ENCODE measurements at places on chromosomes 6 and 20.

DNA sequence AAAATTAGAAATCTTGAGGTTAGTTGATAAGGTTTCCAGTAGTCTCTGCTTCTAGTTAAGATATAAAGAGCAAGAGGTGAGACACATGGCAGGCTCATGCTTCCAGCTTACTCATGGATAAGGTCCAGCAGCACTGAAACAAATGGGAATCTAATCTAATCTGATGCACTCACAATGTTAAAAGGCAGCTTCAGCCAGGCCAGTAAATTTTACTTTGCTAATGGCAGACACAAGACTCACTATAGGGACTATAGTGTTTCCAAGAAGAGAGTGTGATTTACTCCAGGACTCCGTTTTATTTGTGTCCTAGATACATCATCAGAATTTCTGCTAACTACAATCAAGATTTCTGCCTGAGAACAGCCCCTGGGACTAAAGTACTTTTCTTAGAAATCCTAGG lies 324.8 kb downstream of the SMOC2 start:
- no peak for DNase-seq

DNA sequence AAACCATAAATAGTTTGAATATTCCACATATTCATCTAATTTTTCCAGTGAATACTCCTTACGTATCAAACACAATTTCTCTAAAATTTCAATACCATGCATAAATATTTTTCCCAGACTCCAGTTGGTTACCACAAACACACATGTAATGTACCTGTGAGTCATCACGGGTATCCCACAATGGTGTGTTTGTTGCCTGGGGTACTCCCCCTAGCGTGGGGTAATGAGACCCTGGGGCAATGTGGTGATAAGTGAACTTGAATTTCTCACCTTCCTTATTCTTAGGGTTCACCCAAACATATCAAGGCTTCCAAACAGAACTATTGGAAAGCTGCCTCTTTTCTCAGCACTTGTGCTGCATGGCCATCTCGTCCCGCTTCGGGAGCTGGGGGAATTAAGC lies 51.0 kb downstream of the STX7 start:
- DNase-seq: no peak

GRCh38 chr20:21862259-21862946 lies 156.9 kb downstream of the PAX1 start:
- no peak for DNase-seq

GRCh38 chr6:79250107-79250514 lies 15.6 kb upstream of the HMGN3 start:
- DNase-seq: peak; percentile 15

- DNase-seq: peak; percentile 84
Measured at GRCh38 chr6:33425668-33426577, 6.1 kb downstream of the SYNGAP1 start.

DNA sequence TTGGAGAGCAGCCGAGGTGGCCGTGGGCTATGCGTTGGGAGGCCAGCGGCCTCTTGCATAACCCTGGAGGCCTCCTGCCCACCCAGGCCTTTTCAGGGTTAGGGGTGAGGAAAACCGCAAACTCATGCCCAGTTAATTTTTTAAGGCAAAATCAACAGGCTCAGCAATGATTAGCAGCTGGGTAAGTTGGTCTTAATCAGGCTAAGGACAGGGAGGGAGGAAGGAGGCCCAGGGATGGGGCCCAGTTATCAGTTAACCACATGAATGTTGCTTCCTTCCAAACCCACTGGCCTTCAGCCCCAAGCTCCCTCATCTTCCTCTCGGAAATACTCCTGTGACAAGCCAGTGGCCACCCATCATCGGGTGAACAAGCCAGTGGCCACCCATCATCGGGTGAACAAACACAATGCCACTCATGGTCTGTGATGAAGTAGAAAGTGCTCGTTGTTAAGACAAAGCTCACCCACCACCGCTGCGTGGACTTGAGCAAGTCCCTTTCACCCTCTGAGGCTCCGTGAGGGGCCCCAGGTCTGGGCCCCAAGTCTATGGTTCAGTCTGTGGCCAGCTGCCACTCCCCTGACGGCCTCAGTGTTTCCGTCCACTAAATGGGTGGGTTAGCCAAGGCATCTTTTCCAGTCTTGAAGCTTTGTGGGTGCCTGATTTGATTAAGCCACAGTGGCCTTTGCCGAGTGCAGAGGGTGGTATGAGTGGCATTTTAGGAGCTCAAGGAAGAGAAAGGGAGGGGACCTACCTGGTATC lies 39.4 kb downstream of the HNF4A start:
- DNase-seq: peak; percentile 38

DNA sequence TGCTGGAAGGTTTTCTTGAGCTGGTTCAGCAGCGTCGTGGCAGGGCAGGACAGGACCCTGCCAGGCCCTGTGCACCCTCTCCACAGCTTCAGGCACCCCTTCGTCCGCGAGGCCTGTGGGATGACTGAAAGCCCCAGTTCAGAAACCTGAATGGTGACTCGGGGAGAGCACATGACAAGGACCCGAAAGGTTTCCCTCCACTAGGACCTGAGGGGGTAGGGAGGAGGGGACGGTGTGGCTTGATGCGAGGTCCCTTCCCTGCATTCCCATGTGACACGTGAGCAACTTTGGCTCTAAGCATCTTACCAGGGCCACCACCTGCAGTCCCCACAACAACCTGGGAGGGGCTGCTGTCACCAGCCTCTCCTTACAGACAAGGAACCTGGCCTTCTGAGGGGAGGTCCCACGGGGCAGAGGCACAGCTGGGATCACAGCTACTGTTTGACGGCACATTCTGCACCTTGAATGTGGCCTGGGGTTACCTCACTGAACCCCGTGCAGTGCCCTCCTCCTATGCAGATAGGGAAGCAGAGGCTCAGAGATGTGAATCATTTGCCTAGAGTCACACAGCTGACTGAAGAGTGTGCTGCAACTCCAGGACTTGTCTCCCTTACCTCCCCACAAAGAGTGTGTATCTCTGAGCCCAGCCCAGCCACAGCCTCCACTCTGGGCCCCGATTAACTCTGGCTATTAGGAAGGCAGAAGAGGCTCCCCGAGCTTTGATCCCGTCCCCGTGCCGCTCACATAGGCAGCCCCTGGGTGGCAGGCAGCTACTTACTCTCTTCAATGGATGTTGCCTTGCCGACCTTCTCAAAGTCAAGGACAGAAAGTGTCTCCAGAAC lies 84.6 kb downstream of the PTPN1 start:
- DNase-seq: no peak

GRCh38 chr6:149884617-149885016 lies 13.3 kb downstream of the RAET1E start:
- DNase-seq: no peak

DNA sequence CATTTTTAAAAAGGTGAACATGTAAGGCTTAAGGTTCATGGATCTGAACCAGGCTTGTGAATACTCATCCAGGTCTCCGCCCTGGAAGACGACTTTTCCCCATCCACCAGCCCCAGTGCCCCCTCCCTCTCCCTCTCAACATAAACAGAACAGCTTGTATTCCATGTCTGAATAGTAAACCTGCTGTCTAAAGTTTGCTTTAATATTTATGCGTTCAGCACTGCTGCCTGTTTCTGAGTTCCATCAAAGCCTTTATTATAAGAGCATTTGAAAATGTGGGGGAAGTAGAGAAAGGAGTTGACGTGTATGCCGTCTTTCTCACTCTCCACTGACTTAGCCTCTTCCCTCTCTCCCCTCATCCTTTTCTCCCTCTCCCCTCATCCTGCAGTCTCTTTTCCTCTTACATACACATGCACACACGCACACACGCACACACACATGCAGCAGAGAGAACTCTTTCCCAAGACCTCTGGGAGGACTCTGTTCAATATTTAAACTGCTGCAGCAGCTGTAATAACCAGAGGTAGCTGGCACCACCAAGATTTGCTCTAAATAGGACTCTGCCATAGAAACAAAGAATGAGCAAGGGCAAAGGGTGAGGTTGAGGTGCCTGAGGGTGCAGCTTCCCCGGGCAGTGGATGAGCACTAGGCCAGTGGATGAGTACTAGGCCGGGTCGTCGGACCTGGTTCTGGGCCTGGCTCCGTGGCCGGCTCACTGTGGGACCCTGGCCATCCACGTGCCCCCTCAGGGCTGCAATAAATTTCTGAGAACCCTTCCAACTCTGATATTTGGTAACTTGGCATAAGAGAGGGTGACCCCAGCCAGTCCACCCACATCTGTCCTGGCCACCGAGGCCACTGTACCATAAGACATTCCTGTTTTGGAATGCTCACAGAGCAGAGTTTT lies 35.4 kb upstream of the VSTM2L start:
- DNase-seq: no peak

DNA sequence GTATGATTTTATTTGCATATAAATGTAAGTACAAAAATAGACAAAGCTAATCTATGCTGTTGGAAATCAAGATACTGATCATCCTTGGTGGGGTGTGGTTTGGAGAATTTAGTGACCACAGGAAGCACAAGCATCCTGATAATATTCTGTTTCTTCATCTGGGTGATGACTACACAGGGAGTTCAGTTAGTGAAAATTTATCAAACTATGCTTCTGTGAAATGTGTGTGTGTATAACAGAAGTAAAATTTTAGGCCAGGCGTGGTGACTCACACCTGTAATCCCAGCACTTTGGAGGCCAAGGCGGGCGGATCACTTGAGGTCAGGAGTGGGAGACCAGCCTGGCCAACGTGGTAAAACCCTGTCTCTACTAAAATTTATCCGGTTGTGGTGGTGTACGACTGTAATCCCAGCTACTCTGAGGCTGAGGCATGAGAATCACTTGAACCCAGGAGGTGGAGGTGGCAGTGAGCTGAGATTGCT lies 20.6 kb downstream of the ENPP3 start:
- peak; percentile 20 for DNase-seq

DNA sequence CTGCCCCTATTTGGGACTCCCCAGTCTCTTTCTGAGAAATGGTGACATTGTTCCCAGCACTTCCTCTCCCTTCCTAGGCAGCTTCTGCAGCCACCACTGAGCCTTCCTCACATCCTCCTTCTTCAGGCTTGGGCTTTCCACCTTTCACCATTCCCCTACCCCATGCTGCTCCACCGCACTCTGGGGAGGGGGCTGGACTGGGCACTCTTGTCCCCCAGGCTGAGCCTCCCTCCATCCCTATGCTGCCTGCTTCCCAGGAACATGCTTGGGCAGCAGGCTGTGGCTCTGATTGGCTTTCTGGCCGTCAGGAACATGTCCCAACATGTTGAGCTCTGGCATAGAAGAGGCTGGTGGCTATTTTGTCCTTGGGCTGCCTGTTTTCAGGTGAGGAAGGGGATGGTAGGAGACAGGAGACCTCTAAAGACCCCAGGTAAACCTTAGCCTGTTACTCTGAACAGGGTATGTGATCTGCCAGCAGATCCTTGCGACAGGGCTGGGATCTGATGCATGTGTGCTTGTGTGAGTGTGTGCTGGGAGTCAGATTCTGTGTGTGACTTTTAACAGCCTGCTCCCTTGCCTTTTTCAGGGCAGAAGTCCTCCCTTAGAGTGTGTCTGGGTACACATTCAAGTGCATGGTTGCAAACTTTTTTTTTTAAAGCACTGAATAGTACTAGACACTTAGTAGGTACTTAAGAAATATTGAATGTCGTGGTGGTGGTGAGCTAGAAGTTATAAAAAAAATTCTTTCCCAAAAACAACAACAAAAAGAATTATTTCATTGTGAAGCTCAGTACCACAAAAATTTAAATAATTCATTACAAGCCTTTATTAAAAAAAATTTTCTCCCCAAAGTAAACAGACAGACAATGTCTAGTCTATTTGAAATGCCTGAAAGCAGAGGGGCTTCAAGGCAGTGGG lies 2.1 kb upstream of the CDKN1A start:
- DNase-seq: peak; percentile 14

DNA sequence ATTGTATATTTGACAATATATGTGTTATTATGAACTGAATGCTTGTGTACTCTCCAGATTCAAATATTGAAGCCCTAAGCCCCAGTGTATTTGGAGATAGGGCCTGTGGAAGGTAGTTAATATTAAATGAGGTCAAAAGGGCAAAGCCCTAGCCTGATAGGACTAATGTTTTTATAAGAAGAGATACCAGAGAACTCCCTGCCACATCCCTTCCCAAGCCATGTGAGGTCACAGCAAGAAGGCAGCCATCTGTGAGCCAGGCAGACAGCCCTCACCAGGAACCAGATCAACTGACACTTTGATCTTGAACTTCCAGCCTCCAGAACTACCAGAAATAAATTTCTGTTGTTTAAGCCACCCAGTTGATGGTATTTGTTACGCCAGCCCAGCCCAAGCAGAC lies 36.4 kb upstream of the FBXL4 start:
- DNase-seq: no peak

- DNase-seq: no peak
Measured at GRCh38 chr6:95321126-95321525, 256.2 kb upstream of the MANEA start.

- no peak for DNase-seq
Measured at GRCh38 chr20:56628873-56629463, at the start of gene TFAP2C. TFAP2C (plus strand) TSS chr20:56629306; CDS start chr20:56629545, 239 bp downstream.

DNA sequence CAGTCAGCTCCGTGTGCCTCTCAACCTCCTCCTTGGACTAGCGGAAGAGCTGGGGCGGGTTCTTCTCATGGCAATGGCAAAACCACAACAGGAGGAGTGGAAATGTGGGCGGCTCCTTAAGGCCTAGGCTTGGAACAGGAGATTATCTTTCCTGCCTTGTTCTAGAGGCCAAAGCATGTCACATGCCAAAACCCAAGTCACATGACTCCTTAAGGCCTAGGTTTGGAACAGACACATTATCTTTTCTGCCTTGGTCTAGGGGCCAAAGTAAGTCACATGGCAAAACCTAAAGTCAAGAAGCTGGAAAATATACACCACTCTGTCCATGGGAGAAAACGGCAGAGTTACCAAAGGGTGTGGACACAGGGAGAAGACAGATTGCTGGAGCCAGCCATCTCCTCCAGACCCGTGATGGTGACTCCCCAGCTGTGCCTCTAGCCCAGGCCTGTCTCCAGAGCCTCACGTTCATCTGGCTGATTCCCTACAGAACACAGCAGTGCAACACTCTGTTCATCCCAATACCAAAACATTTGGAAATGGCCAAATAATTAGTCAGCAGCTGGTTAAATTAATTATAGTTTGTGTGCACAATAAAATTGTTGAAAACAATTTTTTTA lies 34.2 kb downstream of the ANKRD60 start:
- DNase-seq: no peak

DNA sequence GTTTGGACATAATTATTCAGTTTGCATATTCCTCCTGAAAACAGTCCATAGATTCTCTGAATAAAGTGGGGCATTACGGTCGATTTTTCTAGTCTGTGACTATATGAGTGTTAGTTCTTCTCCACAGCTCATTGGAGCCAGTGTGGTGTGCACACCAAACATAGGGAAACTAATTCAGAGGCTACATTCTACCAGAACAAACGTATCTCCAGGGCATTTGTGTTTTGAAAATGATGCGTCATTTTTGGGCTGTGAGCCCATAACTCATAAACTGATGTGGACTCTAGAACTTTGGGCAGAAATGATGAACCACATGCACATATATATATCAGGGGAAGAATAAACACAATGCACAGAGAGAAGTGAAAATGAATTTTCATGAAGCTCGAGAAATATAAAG lies 41.8 kb downstream of the C6orf58 start:
- DNase-seq: no peak

DNA sequence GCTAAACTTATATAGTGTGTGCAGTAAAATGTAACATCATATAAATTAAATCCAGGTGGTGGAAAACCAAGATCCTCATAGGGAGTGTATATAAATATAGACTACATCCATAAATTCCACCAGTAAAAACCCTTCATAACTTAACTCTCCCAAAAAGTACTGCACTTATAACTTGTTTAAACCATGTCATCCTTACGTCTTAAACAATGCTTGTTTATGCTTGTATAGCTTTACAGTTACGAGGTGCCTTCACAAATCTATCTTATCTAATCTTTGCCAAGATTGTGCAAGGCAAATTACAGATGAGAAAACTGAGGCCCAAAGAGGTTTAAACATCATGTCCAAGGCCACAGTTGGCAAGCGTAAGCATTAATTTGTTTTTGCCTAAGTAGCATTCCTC lies 71.3 kb downstream of the BCAS1 start:
- no peak for DNase-seq
